ENCODE measurements at places on chromosomes 11 and 22. TPM values are rescaled to one million over a fixed set of nuclear protein-coding genes. Genes with fewer than 3 reads are reported as not detected.

- peak; percentile 40 for DNase-seq
- H3K4me3 ChIP-seq: no peak overlapping the region
- H3K4me1 ChIP-seq: peaks cover 2% of the 10 kb centered on the region
- H3K36me3 ChIP-seq: peaks cover 7% of the 10 kb centered on the region
Measured at GRCh38 chr22:48574776-48575617, 1252.7 kb downstream of the BRD1 start.

SLC29A2 gene
- total RNA-seq: 10.3 TPM

DNA sequence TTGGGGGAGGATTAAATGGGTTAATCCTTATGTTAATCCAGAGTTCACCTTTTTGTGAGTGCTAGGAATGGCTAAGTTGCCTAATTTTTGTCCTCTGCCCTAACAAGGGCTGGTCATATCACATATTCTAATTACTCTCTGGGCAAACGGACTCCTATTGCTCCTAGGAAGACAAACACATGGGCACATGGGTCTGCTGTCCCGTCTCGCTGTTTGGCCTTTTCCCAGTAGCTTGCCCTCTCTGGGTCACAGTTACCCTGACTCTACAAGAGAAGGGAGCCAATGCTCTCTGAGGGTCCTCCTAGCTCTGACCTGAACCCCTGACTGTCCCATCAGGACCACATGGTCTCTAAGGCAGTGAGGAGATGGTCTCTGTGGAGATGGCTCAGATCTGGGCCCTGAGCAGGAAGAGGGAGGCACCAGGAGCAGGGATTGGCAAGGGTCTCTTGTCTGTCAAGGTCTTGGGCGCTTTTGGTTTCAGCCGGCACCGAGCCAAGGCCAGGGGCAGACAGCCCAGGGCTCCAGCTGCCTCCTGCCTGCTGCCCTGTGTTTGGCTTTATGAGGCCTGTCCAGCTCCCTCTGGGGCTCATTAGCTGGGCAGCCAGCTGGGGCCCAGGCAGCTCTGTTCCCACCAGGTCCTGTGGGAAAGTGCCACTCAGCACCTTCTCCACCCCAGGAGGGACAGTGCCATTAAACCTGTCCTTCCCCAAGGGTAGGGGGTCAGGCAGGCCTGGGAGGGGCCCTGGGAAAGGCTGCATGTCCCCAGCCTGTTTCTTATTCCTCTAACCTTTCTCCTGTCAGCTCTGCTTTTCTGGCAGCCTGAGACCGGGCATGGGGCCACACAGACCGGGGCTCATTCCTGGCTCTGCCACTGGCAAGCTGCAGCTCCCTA lies 559.9 kb downstream of the MN1 start:
- H3K36me3 ChIP-seq: no peaks in the 10 kb centered on the region
- no peaks in the 10 kb centered on the region for H3K4me1 ChIP-seq
- no peak overlapping the region for H3K27ac ChIP-seq
- H3K27me3 ChIP-seq: peaks cover 5% of the 10 kb centered on the region
- H3K4me3 ChIP-seq: no peak overlapping the region

DNA sequence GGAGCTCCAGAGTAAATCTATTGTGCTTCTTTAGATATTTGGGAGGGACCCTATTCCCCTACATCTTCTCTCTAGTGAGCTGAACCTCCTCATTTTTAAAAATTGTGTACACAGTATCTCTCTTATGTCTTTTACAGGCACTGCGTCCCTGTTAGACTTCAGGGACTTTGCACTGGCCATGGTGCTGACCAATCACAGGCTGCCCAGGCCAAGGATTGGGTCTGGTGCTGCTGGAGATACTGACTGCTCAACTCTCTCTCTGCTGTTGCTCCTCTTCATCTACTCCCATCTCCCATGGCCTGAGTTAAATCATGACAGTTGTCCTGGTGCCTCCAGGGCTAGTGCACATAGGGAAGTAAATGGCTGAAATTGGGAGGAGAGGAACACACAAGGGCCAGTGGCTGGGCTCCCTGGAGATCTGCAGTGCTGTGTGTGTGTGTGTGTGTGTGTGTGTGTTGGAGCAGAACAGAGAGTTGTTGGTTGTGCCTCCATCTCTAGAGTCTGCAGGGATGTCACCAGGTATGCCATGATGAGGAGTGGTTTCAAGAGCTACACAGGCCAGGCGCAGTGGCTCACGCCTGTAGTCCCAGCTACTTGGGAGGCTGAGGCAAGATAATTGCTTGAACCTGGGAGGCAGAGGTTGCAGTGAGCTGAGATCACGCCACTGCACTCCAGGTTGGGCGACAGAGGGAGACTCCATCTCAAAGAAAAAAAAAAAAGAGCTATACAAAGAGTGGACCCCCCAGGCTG lies 155.3 kb downstream of the ST3GAL4 start:
- peaks cover 22% of the 10 kb centered on the region for H3K27me3 ChIP-seq
- H3K4me1 ChIP-seq: no peaks in the 10 kb centered on the region
- no peak for DNase-seq
- H3K4me3 ChIP-seq: no peak overlapping the region

GRCh38 chr11:23202611-23203010 lies 342.3 kb upstream of the CCDC179 start:
- no peak overlapping the region for H3K4me3 ChIP-seq
- H3K36me3 ChIP-seq: no peaks in the 10 kb centered on the region
- no peaks in the 10 kb centered on the region for H3K27me3 ChIP-seq
- no peaks in the 10 kb centered on the region for H3K4me1 ChIP-seq
- no peak for DNase-seq

TUT1 gene
- total RNA-seq: 34.2 TPM

DNA sequence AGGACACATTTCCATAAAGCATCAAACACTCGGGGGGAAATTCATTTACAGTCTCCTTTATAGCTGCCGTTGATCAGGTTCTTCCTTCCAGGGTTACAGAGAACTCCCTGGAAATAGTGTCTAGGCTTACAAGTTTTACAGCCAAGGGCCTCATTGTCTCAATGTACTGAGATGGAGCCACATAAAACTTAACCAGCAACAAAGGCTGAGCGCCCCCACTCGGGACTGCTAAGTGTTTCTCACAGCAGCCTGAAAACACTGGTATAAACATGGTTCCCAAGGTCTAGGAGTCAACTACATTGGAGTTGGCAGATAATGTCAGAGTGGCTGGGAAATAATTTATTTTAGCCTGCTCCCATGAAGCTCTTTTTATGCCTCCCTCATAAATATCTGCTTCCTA lies 686.2 kb downstream of the OPCML start:
- peaks cover 2% of the 10 kb centered on the region for H3K27me3 ChIP-seq
- H3K4me1 ChIP-seq: no peaks in the 10 kb centered on the region
- no peak for DNase-seq
- H3K36me3 ChIP-seq: no peaks in the 10 kb centered on the region
- H3K4me3 ChIP-seq: no peak overlapping the region

MUC6 gene
- not detected for total RNA-seq

DNA sequence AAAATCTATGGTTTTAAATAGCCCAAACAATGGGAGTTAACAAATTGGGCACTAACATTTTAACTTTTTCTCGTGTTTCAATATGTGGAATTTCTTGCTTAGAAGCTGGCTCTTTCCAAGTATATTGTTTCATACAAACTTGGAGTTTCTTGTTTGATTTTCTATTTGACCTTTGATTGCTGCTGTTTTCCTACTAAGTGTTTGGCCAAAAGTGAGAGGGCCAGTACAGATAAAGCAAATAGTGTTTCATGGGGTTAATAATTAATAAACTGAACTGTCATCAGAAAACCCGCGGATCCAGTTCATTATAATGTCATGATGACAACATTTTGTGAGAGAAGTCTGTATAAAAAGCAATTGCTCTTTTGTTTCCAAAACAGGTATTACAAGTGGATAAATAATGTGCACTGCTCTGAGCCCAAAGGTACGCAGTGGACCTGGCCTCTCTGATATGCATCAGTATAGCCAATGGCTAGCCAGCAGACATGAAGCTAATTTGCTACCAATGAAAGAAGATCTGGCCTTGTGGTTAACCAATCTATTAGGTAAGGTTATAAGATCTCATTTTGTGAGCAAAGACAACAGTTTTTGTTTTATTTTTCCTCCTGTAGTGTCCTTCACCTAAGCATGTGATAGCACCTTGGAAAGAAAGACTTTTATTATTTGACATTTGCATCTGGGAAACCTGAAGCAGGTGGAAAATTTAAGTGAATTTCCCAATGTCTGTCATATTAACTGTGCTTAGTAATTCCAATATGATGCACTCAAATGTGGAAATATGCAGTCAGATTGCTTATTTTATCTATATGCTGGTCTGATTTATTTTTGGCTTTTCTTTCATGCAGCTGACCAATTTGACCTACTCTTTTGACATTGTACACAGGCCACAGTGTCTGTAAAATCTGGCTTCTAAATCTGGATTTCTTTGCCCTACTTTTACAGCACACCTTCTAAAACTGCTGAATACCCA lies 8.3 kb downstream of the GAS2 start:
- no peak for DNase-seq
- H3K4me3 ChIP-seq: no peak overlapping the region
- peaks cover 21% of the 10 kb centered on the region for H3K27me3 ChIP-seq
- H3K4me1 ChIP-seq: no peaks in the 10 kb centered on the region
- H3K36me3 ChIP-seq: no peaks in the 10 kb centered on the region

GRCh38 chr11:34098813-34099212 lies 6.6 kb upstream of the NAT10 start:
- peaks cover 4% of the 10 kb centered on the region for H3K4me1 ChIP-seq
- no peak overlapping the region for H3K4me3 ChIP-seq
- no peaks in the 10 kb centered on the region for H3K27me3 ChIP-seq

GRCh38 chr11:2290351-2290841 lies 11.3 kb downstream of the C11orf21 start:
- H3K36me3 ChIP-seq: no peaks in the 10 kb centered on the region
- H3K4me1 ChIP-seq: peaks cover 2% of the 10 kb centered on the region
- no peak overlapping the region for H3K27ac ChIP-seq

DNA sequence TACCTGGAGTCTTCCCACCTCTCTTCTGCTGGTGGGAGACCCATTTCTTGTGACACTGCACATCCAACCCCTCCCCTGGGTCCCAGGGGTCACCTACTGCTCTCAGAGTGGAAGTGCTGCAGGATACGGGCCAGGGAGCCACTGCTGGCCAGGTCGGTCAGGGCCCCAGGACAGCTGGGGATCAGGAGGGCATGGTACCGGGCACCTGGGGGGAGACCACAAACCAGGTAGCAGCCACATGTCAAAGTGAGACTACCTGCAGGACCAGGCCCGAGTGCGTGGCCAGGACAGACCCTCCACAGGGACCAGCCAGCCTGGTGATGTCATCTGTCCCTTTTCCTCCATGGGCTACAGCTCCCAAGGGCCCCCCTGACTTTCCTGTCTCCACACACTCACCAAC lies 3.9 kb downstream of the GATD1 start:
- H3K27me3 ChIP-seq: no peaks in the 10 kb centered on the region
- no peak for DNase-seq
- H3K4me1 ChIP-seq: peaks cover 11% of the 10 kb centered on the region

LMNTD2 gene
- total RNA-seq: 3.9 TPM

DNA sequence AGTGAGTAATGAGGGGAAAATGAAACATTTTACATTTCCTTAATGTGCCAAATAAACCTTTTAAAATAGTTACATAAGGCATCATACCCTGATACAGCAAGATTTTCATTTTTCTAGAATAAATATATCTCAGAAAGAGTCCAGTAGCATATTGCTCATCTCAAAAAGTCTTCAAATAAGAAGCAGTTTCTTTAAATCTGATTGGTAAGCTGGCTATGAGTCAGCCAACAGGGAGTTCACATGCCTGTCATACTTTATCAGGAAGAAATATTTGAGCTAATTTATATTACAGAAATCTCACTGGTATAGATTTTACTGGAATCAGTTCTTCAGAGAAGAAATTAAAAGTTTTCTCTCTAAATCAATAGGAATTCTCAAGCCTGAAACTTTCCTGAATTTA lies 258.1 kb downstream of the C11orf87 start:
- no peaks in the 10 kb centered on the region for H3K36me3 ChIP-seq
- H3K4me1 ChIP-seq: no peaks in the 10 kb centered on the region
- DNase-seq: no peak
- H3K27ac ChIP-seq: no peak overlapping the region
- H3K27me3 ChIP-seq: no peaks in the 10 kb centered on the region

- peaks cover 28% of the 10 kb centered on the region for H3K4me1 ChIP-seq
- H3K4me3 ChIP-seq: peak within 1 kb of the TSS; percentile 85
- H3K27ac ChIP-seq: peak within 1 kb of the TSS; percentile 93
- peaks cover 20% of the 10 kb centered on the region for H3K36me3 ChIP-seq
- peaks cover 2% of the 10 kb centered on the region for H3K27me3 ChIP-seq
Measured at GRCh38 chr11:124622531-124623451, at the start of gene TBRG1. TSS of gene TBRG1 (plus strand) at chr11:124622864. CDS start at chr11:124623084, 220 bp downstream.

CNIH2 gene
- 0.39 TPM for total RNA-seq

CASP5 gene
- total RNA-seq: not detected

ZNF74 gene
- 6.8 TPM for total RNA-seq

DNA sequence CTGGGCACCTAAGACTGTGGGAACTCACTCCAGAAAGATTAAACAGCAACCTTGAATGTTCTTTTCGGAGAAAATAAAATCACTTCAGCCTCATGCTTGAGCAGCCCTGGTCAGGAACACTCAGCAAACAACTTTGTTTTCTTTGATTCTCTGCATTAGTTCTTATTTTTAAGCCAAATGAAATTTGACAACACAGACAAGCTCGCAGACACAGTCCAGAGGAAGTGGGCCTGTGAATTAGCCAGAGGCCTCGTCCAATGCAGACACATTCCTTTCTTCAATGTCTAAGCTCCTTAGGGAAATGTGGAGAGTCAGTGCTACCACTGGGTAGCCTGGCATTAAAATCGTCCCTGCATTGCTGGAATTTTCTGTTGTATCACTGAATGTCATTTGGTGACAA lies 62.9 kb upstream of the CSNK2A3 start:
- DNase-seq: no peak
- no peak overlapping the region for H3K27ac ChIP-seq
- H3K4me3 ChIP-seq: no peak overlapping the region
- peaks cover 12% of the 10 kb centered on the region for H3K27me3 ChIP-seq

- no peak for DNase-seq
- H3K27ac ChIP-seq: no peak within 1 kb of the TSS
- H3K36me3 ChIP-seq: no peaks in the 10 kb centered on the region
- H3K4me3 ChIP-seq: no peak within 1 kb of the TSS
- peaks cover 6% of the 10 kb centered on the region for H3K4me1 ChIP-seq
Measured at GRCh38 chr11:74466916-74467885, at the start of gene KCNE3. TSS of gene KCNE3 (minus strand) at chr11:74467549. CDS start at chr11:74457563, 9,986 bp downstream.

- DNase-seq: no peak
- peaks cover 7% of the 10 kb centered on the region for H3K4me1 ChIP-seq
- H3K27ac ChIP-seq: no peak overlapping the region
- no peak overlapping the region for H3K4me3 ChIP-seq
- peaks cover 20% of the 10 kb centered on the region for H3K27me3 ChIP-seq
Measured at GRCh38 chr22:39559456-39560105, 11.0 kb upstream of the CACNA1I start.
